ENCODE measurements at places on chromosomes 5 and 9.

DNA sequence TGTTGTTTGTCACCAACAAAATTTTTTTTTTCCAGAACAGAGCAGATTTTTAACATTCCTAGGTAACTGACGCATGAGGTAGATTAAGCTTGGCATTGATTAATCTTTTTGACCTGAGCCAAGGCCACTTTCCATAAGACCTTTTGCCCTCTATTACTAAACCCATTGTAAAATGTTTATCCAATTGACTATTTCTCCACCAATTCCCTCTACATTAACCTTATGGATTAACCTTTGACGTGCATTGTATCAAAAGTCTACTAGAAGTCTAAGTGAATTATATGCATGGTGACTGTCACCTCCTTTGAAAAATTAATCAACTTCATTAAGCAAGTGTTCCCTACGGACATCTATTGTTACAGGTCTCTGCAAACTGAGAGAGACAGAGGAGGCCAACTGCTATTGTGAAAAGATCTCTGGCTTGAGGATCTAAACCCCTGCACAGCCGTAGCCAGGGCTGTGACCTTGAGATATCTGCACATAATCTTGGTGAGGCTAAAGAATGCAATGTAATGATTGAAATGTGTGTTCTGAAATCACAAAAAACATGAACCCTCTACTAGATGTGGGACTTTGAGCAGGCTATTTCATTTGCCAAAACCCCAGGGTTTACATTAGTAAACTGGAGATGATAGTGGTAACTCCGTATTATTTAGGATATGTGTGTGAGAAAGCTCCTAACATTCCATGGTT, 632.2 kb downstream of the TLR4 start:
- DNase-seq, result no peak

- DNase-seq, result no peak
Observed at GRCh38 chr5:28517691-28518090, 1479.3 kb upstream of the CDH9 start.

GRCh38 chr5:130720355-130720754, 444.7 kb downstream of the HINT1 start:
- no peak for DNase-seq

- no peak for DNase-seq
Observed at GRCh38 chr5:90590-91547, 1.1 kb upstream of the PLEKHG4B start.

DNA sequence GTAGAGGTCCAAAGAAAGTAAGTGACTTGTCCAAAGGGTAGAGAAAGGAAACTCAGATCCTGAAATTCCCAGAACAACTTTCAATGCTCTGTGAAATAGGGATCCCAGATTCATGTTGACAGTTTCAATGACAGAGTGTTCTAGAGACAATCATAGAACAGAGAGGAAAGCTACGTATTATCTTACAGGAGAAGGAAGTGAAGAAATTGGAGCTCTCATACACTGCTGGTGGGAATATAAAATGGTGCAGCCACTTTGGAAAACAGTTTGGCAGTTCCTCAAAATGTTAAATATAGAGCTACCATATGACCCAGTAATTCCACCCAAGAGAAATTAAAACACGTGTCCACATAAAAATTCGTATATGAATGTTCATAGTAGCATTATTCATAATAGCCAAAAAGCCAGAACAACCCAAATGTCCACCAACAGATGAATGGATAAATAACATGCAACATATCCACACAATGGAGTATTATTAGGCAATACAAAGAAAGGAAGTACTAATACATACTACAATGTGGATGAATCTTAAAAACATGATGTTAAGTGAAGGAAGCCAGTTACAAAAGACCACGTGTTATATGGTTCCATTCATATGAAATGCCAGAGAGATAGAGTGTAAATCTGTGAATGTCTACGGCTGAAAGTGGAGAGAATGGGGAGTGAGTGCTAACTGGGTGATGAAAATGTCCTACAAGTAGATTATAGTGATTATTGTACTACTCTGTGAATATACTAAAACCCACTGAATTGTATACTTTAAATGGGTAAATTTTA, 197.1 kb downstream of the NTRK2 start:
- DNase-seq, result no peak
